ENCODE measurements at places on chromosomes 12 and 14. TPM values are rescaled to one million over a fixed set of nuclear protein-coding genes. Genes with fewer than 3 reads are reported as not detected.

Gene GARIN6
- not detected for total RNA-seq

Gene OS9
- total RNA-seq, result 135 TPM

Gene TMEM233
- total RNA-seq, result not detected

GRCh38 chr12:69897744-69898143 is 72.7 kb downstream of the MYRFL start:
- DNase-seq, result no peak

GRCh38 chr12:105288311-105288996 is 42.0 kb upstream of the C12orf75 start:
- DNase-seq, result no peak

- DNase-seq, result no peak
Observed at GRCh38 chr12:42574851-42575266, 14.7 kb downstream of the PRICKLE1 start.

Gene DPY19L2
- total RNA-seq, result 23.2 TPM

Gene KRT6C
- total RNA-seq, result not detected

DNA sequence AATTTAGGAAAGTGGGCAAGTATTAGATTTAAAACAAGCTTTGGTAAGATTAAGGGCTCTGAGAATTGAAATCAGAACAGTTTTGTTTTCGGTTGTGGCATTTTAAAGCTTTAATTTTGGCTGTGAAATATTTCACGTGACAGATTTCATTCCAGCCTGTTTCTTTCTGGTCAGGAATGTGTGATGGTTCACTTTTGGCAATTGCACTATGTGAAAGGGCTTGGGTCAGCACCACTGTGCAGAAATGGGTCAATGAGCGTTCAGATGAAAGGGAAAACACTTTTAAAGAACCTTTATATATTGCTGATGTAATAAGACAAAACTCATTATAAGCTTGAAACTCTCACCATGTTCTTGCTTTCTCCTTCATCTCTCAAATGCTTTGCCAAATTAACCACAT is 17.1 kb downstream of the NUBPL start:
- no peak for DNase-seq

- DNase-seq, result no peak
Observed at GRCh38 chr14:32472076-32472475, 143.0 kb downstream of the AKAP6 start.

DNA sequence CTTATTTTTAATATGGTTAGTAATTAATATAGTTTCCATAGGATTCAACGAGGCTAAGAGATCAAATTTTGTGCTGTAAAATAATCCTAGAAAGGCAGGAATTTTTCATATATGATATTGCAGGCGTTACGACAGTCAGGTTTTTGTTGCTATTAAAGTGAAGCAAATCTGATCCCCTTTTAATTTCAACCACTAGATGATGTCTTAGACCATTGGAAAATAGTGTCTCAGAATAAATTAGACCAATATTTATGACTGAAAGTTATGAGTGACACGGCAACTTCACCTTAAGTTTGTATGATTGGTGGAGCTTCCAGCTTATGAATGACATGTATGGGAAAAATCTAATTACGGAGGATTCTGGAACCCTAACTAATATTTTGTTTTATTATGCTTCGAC is 2.5 kb downstream of the TPH2 start:
- DNase-seq, result no peak

GRCh38 chr12:49942921-49943624 is 7.5 kb upstream of the AQP2 start:
- no peak for DNase-seq

Gene TAS2R42
- total RNA-seq, result not detected
